Right lobe of liver (tissue), 6 donors: ENCODE measurements at places on chromosomes 1 and 21. TPM values are rescaled to one million over a fixed set of nuclear protein-coding genes. Genes with fewer than 3 reads are reported as not detected.
A peak's percentile ranks its signal among the peaks of the same experiment; 100 is the strongest.

PPM1J gene
- 0.15 TPM for total RNA-seq

TESK2 gene
- total RNA-seq, result 5.5 TPM

DNA sequence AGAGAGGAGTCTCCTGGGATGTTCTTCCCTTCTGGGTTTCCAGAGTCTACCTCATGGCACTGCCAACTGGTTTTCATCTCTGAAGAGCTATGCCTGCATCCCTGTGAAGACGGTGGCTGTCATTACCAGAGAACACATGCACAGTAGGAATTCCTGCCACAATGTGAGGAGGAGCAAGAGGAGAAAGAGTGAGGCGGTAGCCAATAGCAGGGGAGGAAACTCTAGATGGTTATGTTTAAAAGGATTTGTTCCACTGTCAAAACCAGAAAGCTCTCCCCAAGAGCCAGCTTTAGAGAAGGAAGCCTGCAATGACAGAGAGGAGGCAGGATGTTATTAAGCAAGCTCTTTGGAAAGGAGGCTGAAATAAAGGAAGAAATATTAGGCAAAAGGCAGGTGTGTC is 12.3 kb downstream of the LMX1A start:
- H3K27me3 ChIP-seq, result no peaks in the 10 kb centered on the region
- no peak for DNase-seq
- no peak overlapping the region for H3K4me3 ChIP-seq
- no peak overlapping the region for H3K27ac ChIP-seq
- no peaks in the 10 kb centered on the region for H3K4me1 ChIP-seq
- no peaks in the 10 kb centered on the region for H3K36me3 ChIP-seq

CACNA1E gene
- total RNA-seq, result 0.05 TPM

GRCh38 chr1:210400043-210400840 is 71.5 kb downstream of the HHAT start:
- no peak overlapping the region for H3K4me3 ChIP-seq
- H3K27ac ChIP-seq, result no peak overlapping the region
- H3K27me3 ChIP-seq, result no peaks in the 10 kb centered on the region

ZBED6 gene
- total RNA-seq, result 17.8 TPM

DNTTIP2 gene
- 15.0 TPM for total RNA-seq

C1orf116 gene
- total RNA-seq, result 0.40 TPM

DNA sequence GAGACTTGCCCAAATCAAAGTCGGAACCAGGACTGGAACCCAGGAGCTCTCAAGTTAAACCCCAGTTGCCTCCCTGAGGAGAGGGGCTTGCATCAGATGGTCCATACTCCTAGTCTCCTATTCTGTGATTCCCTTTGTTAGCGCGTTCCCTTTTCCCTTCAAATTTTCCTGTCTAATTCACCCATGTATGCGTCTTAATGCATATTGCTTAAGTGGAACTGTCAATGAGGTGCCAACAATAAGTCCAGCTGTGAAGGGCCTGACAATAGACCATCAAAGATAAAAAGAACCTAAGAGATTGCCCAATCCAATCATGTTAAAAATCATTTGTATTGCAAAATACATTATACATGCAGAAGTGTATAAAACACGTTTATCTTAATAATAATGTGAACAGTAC is 634 bp upstream of the SPATA6 start:
- peak overlapping the region; percentile 79 for H3K4me3 ChIP-seq
- peaks cover 12% of the 10 kb centered on the region for H3K4me1 ChIP-seq
- H3K27ac ChIP-seq, result peak overlapping the region; percentile 68
- no peaks in the 10 kb centered on the region for H3K36me3 ChIP-seq

DNA sequence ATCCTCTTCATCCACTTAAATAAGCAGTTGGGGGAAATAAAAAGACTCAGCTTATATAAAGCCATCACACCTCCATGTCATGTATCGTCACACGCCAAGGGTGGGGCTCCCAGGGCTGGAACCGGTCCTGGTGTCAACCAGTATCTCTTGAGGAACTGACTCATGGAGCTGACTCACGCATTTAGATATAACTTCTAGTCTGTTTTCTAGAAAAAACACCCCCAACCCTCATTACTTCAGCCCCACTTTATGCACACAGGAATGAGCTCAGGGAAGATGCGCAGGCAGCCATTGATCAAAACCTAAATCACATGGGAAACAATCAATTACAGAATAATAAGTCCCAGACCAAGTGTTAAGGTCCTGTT is 6.9 kb upstream of the IL22RA1 start:
- no peak overlapping the region for H3K27ac ChIP-seq
- H3K4me1 ChIP-seq, result no peaks in the 10 kb centered on the region
- DNase-seq, result no peak
- H3K4me3 ChIP-seq, result no peak overlapping the region
- H3K27me3 ChIP-seq, result no peaks in the 10 kb centered on the region

DNA sequence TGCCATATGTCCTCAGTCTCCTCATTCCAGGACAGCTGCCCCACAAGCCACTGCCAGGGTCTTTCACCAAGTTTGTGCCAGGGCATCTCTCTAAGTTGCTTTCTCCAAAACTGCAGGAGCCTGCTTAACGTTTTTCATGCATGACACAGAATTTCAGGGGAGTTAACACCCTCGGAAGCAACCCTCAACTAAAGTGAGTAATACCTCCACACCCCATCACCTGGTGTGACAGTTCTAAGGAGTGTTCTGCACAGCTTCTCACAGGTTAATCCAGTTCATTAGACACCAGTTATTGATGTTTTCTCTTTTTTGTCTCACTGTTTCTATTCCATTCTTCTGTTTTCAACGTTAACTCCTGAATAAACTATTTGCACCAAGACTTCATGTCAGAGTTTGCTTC is 115.0 kb downstream of the BACH1 start:
- no peak overlapping the region for H3K27ac ChIP-seq
- no peak overlapping the region for H3K4me3 ChIP-seq
- no peaks in the 10 kb centered on the region for H3K4me1 ChIP-seq
- no peak for DNase-seq
- H3K27me3 ChIP-seq, result no peaks in the 10 kb centered on the region

PCSK9 gene
- 37.5 TPM for total RNA-seq

UBE2U gene
- not detected for total RNA-seq

GRCh38 chr1:18996548-18997177 is 40.2 kb upstream of the IFFO2 start:
- DNase-seq, result no peak
- no peaks in the 10 kb centered on the region for H3K4me1 ChIP-seq
- no peaks in the 10 kb centered on the region for H3K36me3 ChIP-seq
- H3K27me3 ChIP-seq, result no peaks in the 10 kb centered on the region

RGS8 gene
- not detected for total RNA-seq

- DNase-seq, result no peak
- no peaks in the 10 kb centered on the region for H3K4me1 ChIP-seq
- no peaks in the 10 kb centered on the region for H3K27me3 ChIP-seq
Observed at GRCh38 chr1:194045416-194045815, 859.0 kb upstream of the B3GALT2 start.

DNA sequence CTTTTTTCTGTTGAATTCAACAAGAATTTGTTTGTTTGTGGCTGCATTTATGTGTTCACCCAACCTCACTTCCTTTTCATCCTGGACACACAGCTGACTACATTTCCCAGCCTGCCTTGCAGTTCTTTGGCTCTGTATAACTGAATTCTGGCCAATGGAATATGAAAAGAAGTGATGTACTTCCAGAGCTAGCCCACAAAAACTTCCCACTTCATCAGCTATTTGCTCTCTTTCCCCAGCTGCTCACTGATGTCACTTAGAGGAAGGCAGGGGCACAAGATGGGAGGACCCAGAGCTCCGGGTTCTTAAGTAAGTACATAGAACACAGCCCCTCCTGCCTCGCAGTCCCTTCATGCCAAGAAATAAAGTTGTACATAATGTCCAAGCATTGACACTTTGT is 235.0 kb upstream of the FGGY start:
- H3K27me3 ChIP-seq, result no peaks in the 10 kb centered on the region
- peak overlapping the region; percentile 71 for H3K27ac ChIP-seq
- no peak for DNase-seq
- no peaks in the 10 kb centered on the region for H3K36me3 ChIP-seq

GRCh38 chr21:41663805-41664788 is 102.8 kb downstream of the RIPK4 start:
- H3K27me3 ChIP-seq, result no peaks in the 10 kb centered on the region
- no peak for DNase-seq
- no peak overlapping the region for H3K4me3 ChIP-seq
- no peaks in the 10 kb centered on the region for H3K36me3 ChIP-seq
- no peaks in the 10 kb centered on the region for H3K4me1 ChIP-seq

- H3K36me3 ChIP-seq, result no peaks in the 10 kb centered on the region
- no peak for DNase-seq
- no peaks in the 10 kb centered on the region for H3K4me1 ChIP-seq
- H3K27me3 ChIP-seq, result no peaks in the 10 kb centered on the region
Observed at GRCh38 chr1:113012149-113012548, 56.2 kb upstream of the SLC16A1 start.

NBPF20 gene
- total RNA-seq, result 10.0 TPM

- H3K27ac ChIP-seq, result no peak overlapping the region
- peak; percentile 48 for DNase-seq
- no peaks in the 10 kb centered on the region for H3K36me3 ChIP-seq
- no peaks in the 10 kb centered on the region for H3K27me3 ChIP-seq
- no peaks in the 10 kb centered on the region for H3K4me1 ChIP-seq
Observed at GRCh38 chr1:166165661-166166328, 1.0 kb downstream of the FAM78B start.

DNA sequence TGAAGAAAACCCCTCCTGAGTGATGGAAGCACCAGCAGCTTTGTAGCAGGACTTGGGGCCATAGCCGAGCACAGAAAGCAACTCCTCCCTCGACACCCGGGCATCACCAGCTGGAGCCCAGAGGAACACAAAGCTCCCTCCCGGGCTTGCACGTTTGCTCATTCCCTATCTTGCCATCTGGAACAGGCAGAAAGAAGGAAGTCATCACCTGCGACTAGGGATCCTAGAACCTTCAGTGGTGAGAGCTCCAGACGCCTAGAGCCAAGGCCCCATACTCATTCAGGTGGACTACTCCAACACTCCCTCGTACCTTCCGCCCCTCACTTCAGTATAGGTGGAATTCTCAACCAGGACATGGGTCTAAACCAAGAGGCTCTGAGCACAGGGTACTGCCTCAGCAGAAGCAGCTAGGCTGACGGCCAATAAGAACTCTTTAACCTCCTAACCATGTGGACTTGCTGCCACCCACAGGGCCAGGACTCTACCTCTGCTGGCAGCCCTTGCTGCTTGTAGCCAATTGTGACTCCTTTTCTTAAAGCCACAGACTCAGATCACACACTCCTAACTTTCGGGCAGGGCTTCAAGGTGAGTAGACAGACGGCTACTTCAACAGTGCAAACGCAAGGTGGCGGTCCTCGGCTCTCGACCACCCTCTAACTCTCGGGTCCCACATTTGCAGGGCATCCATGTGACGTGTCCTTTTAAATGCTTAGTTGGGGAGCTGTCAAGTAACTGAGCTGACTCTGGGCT is 65.4 kb downstream of the NPHP4 start:
- H3K4me3 ChIP-seq, result no peak overlapping the region
- H3K36me3 ChIP-seq, result no peaks in the 10 kb centered on the region
- no peak overlapping the region for H3K27ac ChIP-seq
- H3K27me3 ChIP-seq, result no peaks in the 10 kb centered on the region
- DNase-seq, result no peak
- no peaks in the 10 kb centered on the region for H3K4me1 ChIP-seq

DNA sequence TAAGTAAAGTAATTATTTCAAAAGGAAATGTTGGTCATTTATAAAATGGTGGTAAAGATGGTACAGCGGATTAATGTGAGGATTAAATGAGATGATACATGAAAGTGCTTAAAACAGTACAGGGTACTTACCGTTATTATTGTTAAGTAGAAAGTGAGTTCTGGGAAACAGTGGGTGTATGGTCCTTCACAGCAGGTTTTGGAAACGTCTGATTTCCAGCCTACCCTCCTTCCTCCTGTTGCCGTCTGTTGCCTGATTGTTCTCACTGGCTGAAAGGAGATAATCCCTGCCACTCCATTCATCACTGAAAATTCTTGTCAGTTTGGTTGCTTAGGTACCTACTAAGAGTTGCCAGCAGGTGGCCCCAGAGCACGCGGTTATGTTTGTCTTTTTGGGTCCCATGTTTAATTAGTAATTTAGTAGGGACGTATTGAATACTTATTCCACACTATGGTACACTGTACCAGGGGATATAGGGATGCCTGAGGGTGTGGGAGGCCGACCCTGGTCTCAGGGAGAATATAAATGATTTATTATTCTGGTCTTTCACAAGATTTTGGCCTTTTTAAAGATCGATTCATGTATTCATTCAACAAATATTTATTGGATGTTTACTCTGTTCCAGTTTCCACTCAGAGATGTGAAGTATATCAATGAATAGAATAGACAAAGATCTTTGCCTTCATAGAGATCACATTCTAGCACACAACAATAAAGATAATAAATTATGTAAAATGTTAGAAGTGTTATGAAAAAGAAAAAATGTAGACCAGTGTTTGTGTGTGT is 30.8 kb upstream of the RPTN start:
- no peaks in the 10 kb centered on the region for H3K27me3 ChIP-seq
- peak overlapping the region; percentile 41 for H3K4me3 ChIP-seq
- H3K36me3 ChIP-seq, result no peaks in the 10 kb centered on the region
- DNase-seq, result peak; percentile 54

GRCh38 chr1:159835862-159836525 is 9.3 kb downstream of the SLAMF8 start:
- H3K4me1 ChIP-seq, result no peaks in the 10 kb centered on the region
- H3K4me3 ChIP-seq, result no peak overlapping the region
- DNase-seq, result no peak

DNA sequence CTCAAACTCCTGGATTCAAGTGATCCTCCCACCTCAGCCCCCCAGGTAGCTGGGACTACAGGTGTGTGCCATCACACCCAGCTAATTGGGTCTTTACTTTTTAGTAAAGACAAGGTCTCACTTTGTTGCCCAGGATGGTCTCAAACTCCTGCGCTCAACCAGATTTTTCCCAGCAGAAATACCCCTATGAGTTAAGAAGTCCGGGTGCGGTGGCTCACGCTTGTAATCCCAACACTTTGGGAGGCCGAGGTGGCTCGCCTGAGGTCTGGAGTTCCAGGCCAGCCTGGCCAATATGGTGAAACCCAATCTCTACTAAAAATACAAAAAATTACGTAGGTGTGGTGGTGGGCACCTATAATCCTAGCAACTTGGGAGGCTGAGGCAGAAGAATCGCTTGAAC is 6.5 kb upstream of the L1TD1 start:
- no peak overlapping the region for H3K4me3 ChIP-seq
- H3K27me3 ChIP-seq, result no peaks in the 10 kb centered on the region
- no peak overlapping the region for H3K27ac ChIP-seq
- no peaks in the 10 kb centered on the region for H3K36me3 ChIP-seq

SLAMF6 gene
- 0.98 TPM for total RNA-seq

GRCh38 chr1:80633947-80634706 is 1166.6 kb upstream of the ADGRL2 start:
- no peaks in the 10 kb centered on the region for H3K36me3 ChIP-seq
- H3K27ac ChIP-seq, result no peak overlapping the region
- H3K4me3 ChIP-seq, result no peak overlapping the region
- no peaks in the 10 kb centered on the region for H3K27me3 ChIP-seq
